ENCODE measurements at places on chromosomes 2 and 18.

- no peak for DNase-seq
Observed at GRCh38 chr2:110977403-110977802, 143.3 kb upstream of the BCL2L11 start.

DNA sequence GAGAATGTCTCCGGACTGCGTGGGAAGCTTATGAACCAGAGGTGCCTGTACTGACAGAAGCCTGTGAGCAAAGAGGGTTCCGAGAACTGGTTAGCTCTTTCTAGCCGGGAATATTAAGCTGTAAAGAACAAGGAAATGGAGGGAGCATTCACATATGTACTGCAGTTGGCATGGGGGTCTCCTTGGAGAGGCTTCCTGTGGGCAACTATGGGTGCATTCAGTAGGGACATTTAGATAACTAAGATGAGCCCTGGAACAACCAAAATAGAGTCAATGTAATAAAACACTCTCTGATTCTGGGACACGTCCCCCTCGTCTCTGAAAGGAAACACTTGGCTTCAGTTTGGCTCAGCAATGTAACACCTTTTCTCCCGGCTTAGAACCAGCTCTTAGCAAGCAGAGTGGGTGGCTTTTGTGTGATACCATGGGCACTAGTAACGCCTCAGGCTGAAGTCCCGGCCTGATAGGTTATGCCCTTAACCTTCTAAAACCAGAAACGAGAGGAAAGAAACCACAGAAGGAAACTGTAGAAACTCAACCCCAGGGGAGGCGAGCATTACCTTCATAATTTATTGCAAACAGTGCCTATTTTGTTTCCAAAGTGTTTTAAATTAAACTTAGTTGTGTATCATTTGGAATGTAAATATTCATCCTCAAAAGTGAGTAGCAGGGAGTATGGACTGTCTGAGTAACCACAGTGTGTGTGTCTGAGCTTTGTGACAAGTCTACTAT lies 48.8 kb upstream of the LPIN2 start:
- DNase-seq: no peak

DNA sequence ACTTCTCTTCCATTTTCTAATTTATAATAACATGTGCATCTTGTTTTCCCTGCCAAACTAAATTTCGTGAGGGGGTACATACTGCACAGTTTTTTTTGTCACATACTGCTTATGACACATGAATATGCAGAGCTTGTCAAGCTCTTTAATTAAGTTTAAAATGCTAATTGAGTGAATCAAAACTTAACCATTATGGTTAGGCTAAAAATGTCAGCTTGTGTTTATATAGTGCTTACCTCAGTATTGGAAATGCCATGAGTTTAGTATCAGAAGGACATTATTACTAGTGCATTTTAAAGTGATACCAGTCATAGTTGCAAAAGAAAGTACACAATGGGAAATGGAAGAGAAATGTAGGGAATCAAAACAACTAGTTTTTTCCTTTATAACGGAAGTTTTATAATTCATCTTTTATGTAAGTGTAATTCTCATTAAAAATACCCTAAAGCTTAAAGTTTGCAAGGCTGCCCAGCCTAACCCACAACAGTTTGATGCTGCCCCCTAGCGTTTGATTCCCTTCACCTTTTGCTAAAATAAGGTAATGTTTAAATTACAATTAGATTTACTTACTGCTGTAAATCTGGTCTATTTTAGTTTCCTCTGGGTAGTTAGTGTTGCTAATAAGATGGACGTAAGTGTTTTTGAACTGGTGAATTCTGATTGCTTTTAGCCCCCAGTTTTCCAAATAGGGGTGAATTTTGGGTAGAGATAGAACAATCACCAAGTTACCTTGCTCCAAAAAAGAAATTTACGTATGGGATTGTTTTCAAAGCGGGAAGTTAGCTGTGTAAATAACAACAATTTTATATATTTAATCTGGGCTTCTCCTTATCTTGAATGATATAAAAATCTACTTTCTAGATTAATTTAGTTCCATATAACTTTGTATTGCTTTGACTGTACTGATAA lies 3.2 kb downstream of the SLC39A10 start:
- DNase-seq: peak; percentile 42

DNA sequence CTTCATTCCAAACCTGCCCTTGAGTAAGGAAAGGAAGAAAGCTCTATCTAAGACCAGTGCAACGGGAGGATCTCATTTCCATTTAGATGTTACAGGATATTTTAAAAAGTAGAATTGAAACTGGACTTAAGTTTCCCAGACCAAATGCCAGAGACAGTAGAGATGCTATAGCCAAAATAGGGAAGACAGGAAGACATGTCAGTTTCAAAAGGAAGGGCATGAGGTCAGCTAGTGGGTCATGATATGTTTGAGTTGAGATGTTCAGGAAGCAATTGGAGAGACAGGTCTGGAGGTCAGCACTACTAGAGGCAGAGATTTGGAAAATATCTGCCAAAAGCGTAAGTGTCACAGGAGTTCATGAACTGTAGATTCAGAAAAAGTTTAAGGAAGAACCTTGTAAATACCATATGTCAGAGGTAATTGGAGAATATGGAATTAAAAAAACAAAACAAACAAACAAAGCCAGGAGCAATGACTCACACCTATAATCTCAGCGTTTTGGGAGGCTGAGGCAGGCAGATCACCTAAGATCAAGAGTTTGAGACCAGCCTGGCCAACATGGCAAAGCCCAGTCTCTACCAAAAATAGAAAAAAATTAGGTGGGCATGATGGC lies 50.8 kb downstream of the EPHA4 start:
- DNase-seq: no peak

DNA sequence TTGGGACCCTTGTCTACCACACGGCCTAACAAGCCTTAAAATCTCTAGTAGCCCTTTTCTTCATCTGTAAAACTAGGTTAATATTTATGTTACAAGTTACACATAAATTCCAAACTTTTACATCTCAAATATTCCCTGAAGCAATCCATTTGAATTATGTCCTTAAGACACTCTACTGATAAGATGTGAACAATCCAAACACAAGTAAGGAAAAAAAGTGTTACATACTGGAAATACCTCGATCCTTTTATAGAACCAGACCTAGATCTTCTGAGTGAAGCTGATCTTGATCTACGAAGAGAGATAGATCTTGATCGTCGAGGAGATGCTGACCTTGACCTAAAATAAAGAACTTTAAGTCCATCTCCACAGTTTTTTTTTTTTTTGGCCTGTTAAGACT lies 3.3 kb downstream of the SRSF7 start:
- DNase-seq: no peak

- no peak for DNase-seq
Observed at GRCh38 chr2:230521386-230521785, 105.4 kb downstream of the SP100 start.

GRCh38 chr2:36805635-36806224 lies 109.2 kb downstream of the VIT start:
- no peak for DNase-seq

Measured in NCI-H774 (cell line).